ENCODE measurements at places on chromosomes 2 and 18.

GRCh38 chr2:166170356-166170755, 42.5 kb upstream of the SCN1A start:
- DNase-seq: no peak

- DNase-seq: no peak
Measured at GRCh38 chr2:9408641-9409151, 14.6 kb downstream of the ITGB1BP1 start.

- DNase-seq: no peak
Measured at GRCh38 chr2:24459224-24460161, 31.6 kb upstream of the NCOA1 start.

GRCh38 chr2:17752892-17753802, 463 bp downstream of the SMC6 start:
- DNase-seq: peak; percentile 26

GRCh38 chr2:105760639-105761337, 16.1 kb downstream of the NCK2 start:
- no peak for DNase-seq

DNA sequence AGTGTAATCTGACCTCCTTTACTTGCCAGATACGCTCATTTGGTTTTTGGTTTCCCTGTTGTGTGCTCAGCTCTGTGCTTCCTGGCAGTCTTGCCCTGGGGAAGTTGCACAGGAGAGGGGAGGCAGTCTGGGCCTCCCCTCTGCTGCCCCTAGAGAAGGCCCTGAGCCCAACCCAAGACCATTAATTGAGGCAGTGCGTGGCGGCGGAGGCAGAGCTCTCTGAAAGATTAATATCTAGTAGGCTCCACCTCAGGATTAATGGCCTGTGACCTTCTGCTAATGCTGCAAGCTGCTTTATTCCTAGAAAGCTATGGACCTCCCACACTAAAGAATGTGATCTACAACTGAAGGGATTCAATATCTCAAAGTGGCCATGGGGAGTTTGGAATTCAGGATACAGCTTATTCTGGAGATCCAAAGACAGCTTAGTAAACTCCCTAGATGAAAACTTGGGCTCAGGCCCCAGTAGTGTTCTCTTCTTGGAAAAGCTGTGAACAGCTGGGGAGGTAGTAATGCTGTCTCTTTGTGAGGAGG, 41.4 kb upstream of the MAPRE2 start:
- no peak for DNase-seq

Measured in AML-193 (cell line).